ENCODE measurements at places on chromosomes 5 and 9. TPM values are rescaled to one million over a fixed set of nuclear protein-coding genes. Genes with fewer than 3 reads are reported as not detected.

LOX gene
- total RNA-seq = not detected

SMIM33 gene
- total RNA-seq = 0.32 TPM

SPATA31A3 gene
- not detected for total RNA-seq

THBS4 gene
- total RNA-seq = 0.44 TPM

IRX2 gene
- total RNA-seq = not detected

PCDHGA9 gene
- not detected for total RNA-seq

TAF1L gene
- not detected for total RNA-seq

HAVCR2 gene
- 78.7 TPM for total RNA-seq

SYNPO gene
- total RNA-seq = not detected

CSF1R gene
- total RNA-seq = not detected

SHISAL2B gene
- not detected for total RNA-seq

CMYA5 gene
- total RNA-seq = 0.40 TPM

UNC13B gene
- 0.57 TPM for total RNA-seq

PCDHB16 gene
- not detected for total RNA-seq

IL5 gene
- total RNA-seq = not detected

WWC1 gene
- total RNA-seq = not detected

PFN3 gene
- total RNA-seq = not detected

GOLGA1 gene
- 16.2 TPM for total RNA-seq

PCDHGB2 gene
- total RNA-seq = 0.13 TPM

ZFP37 gene
- total RNA-seq = 0.81 TPM

Measured in activated CD8-positive, alpha-beta T cell treated with anti-CD3 and anti-CD28 coated beads, Interleukin-2, amount 10 ng/mL, durations not matched to agents 7 days and 5 days (primary cell).